ENCODE measurements at places on chromosomes 1 and 21.

GRCh38 chr1:199780948-199781670, 246.4 kb upstream of the NR5A2 start:
- DNase-seq, result no peak

GRCh38 chr1:63812071-63812700, 38.4 kb downstream of the ROR1 start:
- no peak for DNase-seq

DNA sequence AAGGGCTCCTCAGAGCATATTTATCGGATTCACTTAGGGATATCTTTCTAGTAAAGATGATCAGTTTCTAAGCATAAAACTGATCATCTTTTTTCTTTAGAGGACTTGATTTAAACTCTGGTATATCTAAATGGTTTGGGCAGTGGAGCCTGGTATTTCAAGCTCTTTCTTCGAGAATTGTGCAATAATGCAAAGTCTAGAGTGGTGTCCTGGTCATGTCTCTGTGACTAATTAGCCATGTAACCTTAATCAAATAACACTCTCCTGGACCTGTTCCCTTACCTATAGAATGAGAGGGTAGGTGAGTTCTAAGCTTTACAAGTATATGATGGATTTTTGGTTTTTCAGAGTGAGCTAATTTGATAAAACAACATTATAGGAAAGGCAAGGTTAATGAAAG, 225.2 kb downstream of the RPS6KC1 start:
- no peak for DNase-seq

DNA sequence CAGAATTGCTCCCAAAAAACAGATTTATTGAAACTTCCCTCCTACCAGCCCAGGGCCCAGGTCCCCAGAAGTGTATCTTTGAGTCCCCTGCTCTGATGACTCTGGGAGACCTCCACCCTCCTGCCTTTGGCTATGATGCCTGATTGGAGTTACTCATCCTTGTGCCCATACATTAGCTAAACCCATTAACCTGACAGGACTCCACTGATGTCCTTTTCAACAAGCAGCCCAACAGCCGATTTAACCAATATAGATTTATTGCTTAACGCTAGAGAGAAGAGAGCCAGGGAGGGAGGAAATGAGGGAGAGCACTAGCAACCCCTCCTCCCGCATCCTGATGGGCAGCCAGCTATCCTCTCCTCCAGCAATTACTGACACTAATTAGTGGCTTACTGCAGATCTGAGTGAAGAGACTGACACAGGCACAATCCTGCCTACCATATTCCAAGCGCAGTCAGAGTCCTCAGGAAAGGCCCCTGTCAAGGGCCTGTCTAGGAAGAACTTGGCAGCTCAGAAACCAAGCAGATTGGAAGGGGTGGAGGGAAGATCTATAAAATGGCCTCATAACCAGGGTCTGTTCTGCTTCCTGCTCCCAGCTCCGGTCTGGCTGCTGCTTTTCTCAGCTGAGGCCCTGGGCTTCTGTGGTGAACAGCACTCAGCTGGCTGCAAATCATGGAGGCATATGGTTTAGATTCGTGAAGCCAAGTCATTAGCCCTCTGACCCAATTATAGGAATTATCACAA, 484.5 kb upstream of the DAB1 start:
- no peak for DNase-seq

DNA sequence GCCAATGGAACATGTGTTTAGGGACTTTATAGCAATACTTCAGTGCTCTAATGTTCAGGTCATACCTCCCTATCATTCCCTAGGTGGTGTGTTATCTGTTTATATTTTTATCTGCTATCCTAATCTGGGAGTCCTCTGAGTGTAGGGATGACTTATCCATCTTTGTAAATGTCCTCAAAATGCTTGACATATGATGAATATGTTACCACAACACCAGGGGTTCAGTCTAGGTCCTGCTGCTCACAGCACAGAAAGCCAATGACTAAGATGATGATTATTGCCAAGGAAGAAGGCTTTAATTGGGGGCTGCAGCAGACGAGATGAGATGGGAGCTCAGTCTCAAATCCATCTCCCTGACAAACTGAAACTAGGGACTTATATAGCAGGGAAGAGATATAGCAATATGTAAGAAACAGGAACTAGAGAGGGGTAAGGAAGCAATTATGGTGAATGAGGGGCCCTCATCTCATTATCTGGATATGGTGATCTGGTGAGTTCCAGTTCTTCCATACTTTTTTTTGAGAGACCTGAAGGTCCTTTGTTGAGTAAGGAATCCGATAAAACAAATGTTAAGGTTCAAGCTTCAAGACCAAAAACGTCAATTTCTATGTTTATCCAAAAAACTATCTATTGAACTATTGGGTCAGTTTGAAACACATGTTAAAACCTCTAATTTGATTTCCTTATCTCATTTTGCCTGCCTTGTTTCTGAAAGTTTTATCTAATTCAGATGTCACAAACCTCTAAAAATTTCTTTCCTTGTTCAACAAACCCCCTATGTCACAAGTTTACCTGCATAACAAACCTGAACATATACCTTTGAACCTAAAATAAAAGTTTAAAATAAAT, 256.7 kb upstream of the CACYBP start:
- DNase-seq, result no peak

DNA sequence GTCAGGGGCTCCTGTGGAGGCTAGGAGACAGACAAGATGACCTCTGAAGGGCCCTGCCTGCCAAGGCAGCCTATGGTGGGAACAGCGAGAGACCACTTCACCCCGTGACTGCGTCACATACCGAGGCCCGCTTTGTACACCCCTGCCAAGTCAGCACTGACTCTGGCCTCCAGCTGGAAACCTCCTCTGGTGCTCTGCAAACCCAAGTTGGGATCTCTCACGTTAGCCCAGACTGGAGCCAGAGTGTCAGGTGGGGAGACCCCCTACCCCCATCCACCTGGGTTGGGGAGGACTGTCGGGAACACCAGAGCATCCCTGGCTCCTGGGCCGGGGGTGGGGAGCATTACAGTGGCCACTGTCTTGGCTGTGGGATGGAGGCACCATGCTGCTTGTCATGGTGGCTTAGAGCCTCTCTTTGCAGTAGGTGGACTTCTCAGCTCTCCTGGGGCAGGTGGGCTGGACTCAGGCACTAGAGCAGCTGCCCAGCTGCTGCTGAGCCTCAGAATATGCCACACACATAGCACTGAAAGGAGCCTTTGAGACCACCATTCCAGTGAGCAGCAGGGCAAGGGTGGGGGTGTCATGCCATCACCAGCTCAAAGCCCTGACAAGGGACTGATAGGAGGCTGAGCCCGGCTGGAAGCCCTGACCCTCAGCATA, 50.4 kb downstream of the ELK4 start:
- DNase-seq, result no peak

DNA sequence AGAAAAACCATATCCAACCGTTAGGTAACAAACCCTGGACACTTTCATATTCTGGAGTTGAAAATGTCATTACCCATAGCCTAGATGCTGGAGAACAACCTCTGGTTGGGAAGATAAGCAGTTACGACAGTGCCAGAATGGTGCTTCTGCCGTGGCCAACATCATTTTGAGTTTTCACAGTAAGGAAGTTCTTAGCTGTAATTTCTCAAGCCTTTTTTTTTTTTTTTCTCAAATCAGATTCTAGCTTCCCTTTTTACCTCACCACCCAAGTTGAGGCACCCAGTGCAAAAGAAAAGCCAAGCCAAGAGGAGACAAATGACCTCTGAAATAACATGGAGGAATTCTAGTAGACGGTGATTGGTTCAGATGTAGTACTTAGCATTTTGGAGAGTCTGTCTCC, 21.8 kb downstream of the PPT1 start:
- DNase-seq, result no peak

DNA sequence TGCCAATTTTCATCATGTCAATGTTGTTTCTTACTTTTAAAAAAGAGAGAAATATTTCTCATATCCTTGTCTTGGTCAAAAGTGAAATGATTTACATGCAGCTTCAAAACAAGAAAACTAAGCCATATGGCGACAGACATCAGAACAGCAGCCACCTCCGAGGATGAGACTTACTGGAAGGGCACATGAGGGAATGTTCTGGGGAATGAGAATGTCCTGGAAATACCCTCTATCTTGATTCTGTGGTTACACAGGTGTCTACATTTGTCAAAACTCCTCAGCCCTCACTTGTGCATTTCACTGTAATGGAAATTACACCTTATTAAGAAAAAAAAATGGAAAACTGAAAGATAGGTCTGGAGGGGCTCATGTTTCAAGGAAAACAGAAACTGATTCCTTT, 14.2 kb upstream of the ECE1 start:
- DNase-seq, result no peak

GRCh38 chr1:15488371-15488770, 12.5 kb downstream of the CELA2B start:
- DNase-seq, result no peak

GRCh38 chr1:187390215-187390818, 561.6 kb downstream of the PLA2G4A start:
- no peak for DNase-seq

- DNase-seq, result no peak
Measured at GRCh38 chr1:245901037-245901436, 606.0 kb downstream of the SMYD3 start.

GRCh38 chr1:16111771-16112595, 38.5 kb upstream of the FAM131C start:
- DNase-seq, result no peak

GRCh38 chr1:237141502-237141901, 99.5 kb downstream of the RYR2 start:
- DNase-seq, result no peak

GRCh38 chr1:152002960-152003359, 9.3 kb upstream of the S100A10 start:
- DNase-seq, result no peak
